ENCODE measurements at places on chromosomes 5 and 9.

- no peak for DNase-seq
Measured at GRCh38 chr5:57776035-57776434, 293.4 kb upstream of the ACTBL2 start.

DNA sequence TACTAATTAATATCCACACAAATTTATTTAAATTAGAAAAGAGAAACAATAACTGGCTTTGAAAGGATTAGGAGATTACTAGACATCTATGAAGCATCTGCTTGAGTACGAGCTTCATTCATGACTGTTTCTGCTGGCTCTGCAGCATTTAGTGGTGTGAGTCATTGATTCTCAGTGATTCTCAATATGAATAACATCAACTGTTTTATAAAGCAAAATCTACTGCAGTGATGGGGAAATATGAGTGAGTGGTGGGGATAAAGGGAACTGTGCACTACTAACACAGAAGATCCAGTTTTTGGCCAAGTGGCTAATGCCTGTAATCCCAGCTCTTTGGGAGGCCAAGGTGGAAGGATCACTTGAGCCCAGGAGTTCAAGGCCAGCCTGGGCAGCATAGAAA, 8.4 kb downstream of the FNBP1 start:
- no peak for DNase-seq

GRCh38 chr5:24491490-24491889, 153.3 kb downstream of the CDH10 start:
- no peak for DNase-seq

- DNase-seq: no peak
Measured at GRCh38 chr9:128259156-128259555, 16.7 kb downstream of the GOLGA2 start.
